Activated effector memory CD4-positive, alpha-beta T cell treated with Interleukin-2 at 50 U/mL for 16 hours (primary cell): ENCODE measurements at places on chromosomes 13 and 19.

DNA sequence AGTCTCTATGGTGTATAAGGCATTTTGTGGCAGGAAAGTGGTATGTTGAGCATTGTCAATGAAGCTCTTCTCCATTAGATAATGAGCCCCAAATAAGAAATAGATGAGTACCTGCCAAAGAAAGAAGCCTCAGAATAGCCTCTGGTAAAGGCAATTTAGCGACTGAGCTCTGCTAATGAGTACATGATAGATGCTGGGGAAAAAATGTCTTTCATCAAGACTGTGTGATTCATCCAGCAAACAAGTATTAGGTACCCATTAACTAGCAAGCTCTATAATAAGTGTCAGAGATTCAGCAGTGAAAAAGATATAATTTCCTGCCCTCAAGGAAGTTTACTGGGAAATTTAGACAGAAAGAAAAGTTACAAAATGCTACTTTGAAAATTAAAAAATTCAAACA lies 294.6 kb downstream of the ITGBL1 start:
- DNase-seq = no peak

- DNase-seq = no peak
Observed at GRCh38 chr13:45242070-45242469, 41.2 kb upstream of the KCTD4 start.

GRCh38 chr13:103515410-103515809 lies 449.2 kb upstream of the SLC10A2 start:
- DNase-seq = no peak

DNA sequence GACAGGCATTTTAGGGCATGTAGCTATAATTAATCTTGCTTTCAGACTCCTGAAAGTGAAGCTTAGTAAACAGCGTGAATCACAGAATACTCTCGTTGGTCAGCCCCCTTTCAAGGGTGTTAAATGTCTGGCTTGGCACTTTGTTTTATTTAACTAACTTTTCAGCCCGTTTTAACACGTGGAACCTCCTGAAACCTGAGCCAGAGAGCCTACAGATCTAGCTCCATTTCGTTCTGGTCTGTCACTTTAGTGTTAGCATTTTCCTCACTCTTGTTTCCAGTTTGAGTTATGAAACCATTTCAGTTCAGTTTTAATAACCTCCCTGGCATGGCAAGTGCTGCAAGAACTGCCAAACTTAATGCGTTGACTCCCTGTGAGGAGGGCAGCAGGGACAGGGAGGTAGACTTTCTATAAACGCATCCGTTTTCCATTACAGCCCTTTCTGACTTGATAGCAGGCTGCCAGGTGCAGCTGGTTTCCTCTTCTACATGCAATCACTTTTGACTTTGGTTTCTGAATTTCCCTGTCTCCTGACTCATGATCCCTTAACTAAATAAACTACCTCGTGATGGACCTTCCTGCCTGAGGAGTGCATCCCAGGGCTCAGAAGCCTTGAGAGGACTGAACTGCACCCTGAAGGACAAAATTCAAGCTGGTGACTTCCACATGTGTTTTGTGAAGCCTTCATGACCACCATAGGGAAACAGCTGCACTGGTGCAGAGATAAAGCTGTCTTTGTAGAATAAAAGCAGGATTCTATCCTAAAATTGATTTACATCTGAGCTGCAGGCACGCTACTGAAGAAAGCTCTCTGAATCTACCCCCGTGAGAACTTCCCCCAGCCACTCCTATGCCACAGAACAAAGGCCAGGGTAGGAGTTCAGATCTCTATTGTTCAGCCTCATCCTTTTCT lies 192.6 kb downstream of the DLEU7 start:
- no peak for DNase-seq

- no peak for DNase-seq
Observed at GRCh38 chr13:50401721-50402465, 386.6 kb downstream of the KCNRG start.

DNA sequence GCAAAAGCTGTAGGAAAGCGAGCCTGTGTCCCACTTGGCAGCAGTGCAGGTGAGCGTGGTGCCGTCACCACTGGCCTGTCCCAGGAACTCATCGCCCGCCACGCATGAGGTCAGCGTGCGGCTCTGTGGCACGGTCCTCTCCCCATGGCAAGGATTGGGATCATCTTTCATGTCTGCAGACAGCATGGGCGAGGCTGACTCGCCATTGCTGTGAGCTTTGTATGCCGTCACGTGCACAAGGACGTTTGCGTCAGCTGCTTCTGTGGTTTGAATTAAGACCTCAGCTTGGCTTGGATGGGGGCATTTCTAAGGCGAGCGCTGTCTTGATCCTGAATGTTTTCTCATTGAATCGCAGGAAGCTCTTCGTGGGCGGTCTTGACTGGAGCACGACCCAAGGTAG lies 9.8 kb downstream of the DAZAP1 start:
- DNase-seq = no peak

GRCh38 chr13:71018544-71018943 lies 848.5 kb downstream of the DACH1 start:
- no peak for DNase-seq
